Caco-2 (cell line): ENCODE measurements at places on chromosomes 6 and 20. TPM values are rescaled to one million over a fixed set of nuclear protein-coding genes. Genes with fewer than 3 reads are reported as not detected.

Gene ZNF311
- 1.8 and 2.9 TPM in 2 replicates for total RNA-seq

Gene PYGB
- 67.9 and 78.9 TPM in 2 replicates for total RNA-seq

Gene ANKEF1
- 3.7 and 3.9 TPM in 2 replicates for total RNA-seq

Gene CHD6
- total RNA-seq, result 80.5 and 88.1 TPM in 2 replicates

Gene RIMS4
- total RNA-seq, result 7.8 and 9.0 TPM in 2 replicates

Gene BMP2
- 24.3 and 27.3 TPM in 2 replicates for total RNA-seq

Gene BMP7
- 266 and 317 TPM in 2 replicates for total RNA-seq

Gene SNAI1
- total RNA-seq, result 8.9 and 10.9 TPM in 2 replicates

Gene RAET1L
- total RNA-seq, result not detected in 2 replicates

Gene SNX3
- total RNA-seq, result 111 and 114 TPM in 2 replicates

Gene MYL9
- 382 and 446 TPM in 2 replicates for total RNA-seq

Gene RAB5IF
- 279 and 282 TPM in 2 replicates for total RNA-seq

Gene ADIG
- not detected in 2 replicates for total RNA-seq

Gene TCF19
- total RNA-seq, result 19.3 and 20.3 TPM in 2 replicates

Gene TFAP2B
- total RNA-seq, result not detected in 2 replicates

Gene DSP
- total RNA-seq, result 191 and 193 TPM in 2 replicates

Gene OR2H2
- total RNA-seq, result not detected in 2 replicates

Gene LINC00237
- 1.5 and 1.8 TPM in 2 replicates for total RNA-seq

Gene PEDS1
- 78.3 and 84.1 TPM in 2 replicates for total RNA-seq

Gene FLRT3
- total RNA-seq, result 98.2 and 107 TPM in 2 replicates

Gene GNAS
- total RNA-seq, result 1,877 and 1,936 TPM in 2 replicates

Gene ANKRD66
- not detected in 2 replicates for total RNA-seq

Gene GNAS-AS1
- 4.2 and 5.1 TPM in 2 replicates for total RNA-seq

Gene COL19A1
- total RNA-seq, result not detected in 2 replicates

Gene PAX1
- total RNA-seq, result not detected in 2 replicates

Gene RAET1E
- total RNA-seq, result not detected in 2 replicates

Gene KHDRBS2
- total RNA-seq, result not detected in 2 replicates

Gene NMBR
- not detected in 2 replicates for total RNA-seq

Gene WFDC5
- not detected in 2 replicates for total RNA-seq

Gene PET117
- total RNA-seq, result 30.2 and 30.9 TPM in 2 replicates

Gene UBE2C
- 409 and 423 TPM in 2 replicates for total RNA-seq

Gene GPR6
- not detected in 2 replicates for total RNA-seq

Gene ENPP1
- total RNA-seq, result 4.6 and 4.8 TPM in 2 replicates

Gene FAM184A
- 10.8 and 11.2 TPM in 2 replicates for total RNA-seq

Gene HLA-DQB2
- not detected in 2 replicates for total RNA-seq

Gene PREX1
- 7.7 and 9.5 TPM in 2 replicates for total RNA-seq

Gene RANBP9
- total RNA-seq, result 36.7 and 38.2 TPM in 2 replicates

Gene SLC22A16
- not detected in 2 replicates for total RNA-seq

Gene PRR18
- total RNA-seq, result 0.77 and 0.95 TPM in 2 replicates

Gene OPRL1
- 0.51 and 0.59 TPM in 2 replicates for total RNA-seq

Gene ZNF165
- total RNA-seq, result 9.2 and 11.0 TPM in 2 replicates

Gene KIZ
- 21.0 and 31.8 TPM in 2 replicates for total RNA-seq

Gene OTOR
- total RNA-seq, result not detected in 2 replicates

Gene MYLK4
- total RNA-seq, result 0.65 and 0.75 TPM in 2 replicates

Gene METTL24
- total RNA-seq, result 0.28 TPM in 1 of 2 replicates, not detected in the other

Gene CAGE1
- total RNA-seq, result 0.26 and 0.59 TPM in 2 replicates

Gene COL9A1
- total RNA-seq, result not detected in 2 replicates

Gene CDH22
- 0.11 TPM in 1 of 2 replicates, not detected in the other for total RNA-seq

Gene C20orf144
- total RNA-seq, result 0.18 and 0.51 TPM in 2 replicates

Gene ATP5F1E
- 181 and 186 TPM in 2 replicates for total RNA-seq
